ENCODE measurements at places on chromosomes 5 and 9.
A peak's percentile ranks its signal among the peaks of the same experiment; 100 is the strongest.

- DNase-seq: no peak
These were observed 853.7 kb downstream of the TAF11L14 start for GRCh38 chr5:18487928-18488480.

DNA sequence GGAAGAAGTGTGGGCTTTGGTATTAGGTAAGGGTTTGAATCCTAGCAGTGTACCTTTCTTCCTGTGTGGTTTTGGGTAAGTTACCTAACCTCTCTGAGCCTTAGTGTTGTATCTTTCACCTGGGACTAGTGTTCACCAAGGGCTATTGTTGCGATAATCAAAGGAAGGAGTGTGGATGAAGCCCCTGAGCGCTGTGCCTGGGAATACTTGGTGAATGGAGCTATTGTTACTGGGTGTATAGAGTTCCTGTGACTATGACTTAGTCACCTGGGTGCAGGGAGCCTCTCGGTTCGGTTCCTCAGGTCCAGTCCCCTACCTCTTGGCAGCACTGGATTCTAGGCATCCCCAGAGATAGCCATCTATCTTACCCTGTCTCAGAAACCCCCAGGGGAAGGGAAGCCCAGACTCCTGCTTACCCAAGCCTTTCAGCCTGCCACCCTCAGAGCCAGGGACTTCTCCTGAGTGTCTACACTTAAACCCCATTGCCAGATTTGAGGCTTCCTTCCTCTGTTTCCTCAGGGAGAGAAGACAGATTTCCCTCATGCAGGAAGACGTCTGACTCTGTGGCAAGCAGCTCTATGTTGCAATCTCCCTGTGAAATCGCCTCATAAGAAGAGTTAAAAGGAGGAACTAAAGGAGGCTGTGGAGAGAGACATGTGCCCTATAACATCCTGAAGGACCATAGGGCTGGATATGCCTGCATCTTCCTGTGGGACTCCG is 181.0 kb upstream of the PITX1 start:
- DNase-seq: peak; percentile 69

GRCh38 chr5:132647473-132647872 is 10.5 kb upstream of the IL13 start:
- no peak for DNase-seq

DNA sequence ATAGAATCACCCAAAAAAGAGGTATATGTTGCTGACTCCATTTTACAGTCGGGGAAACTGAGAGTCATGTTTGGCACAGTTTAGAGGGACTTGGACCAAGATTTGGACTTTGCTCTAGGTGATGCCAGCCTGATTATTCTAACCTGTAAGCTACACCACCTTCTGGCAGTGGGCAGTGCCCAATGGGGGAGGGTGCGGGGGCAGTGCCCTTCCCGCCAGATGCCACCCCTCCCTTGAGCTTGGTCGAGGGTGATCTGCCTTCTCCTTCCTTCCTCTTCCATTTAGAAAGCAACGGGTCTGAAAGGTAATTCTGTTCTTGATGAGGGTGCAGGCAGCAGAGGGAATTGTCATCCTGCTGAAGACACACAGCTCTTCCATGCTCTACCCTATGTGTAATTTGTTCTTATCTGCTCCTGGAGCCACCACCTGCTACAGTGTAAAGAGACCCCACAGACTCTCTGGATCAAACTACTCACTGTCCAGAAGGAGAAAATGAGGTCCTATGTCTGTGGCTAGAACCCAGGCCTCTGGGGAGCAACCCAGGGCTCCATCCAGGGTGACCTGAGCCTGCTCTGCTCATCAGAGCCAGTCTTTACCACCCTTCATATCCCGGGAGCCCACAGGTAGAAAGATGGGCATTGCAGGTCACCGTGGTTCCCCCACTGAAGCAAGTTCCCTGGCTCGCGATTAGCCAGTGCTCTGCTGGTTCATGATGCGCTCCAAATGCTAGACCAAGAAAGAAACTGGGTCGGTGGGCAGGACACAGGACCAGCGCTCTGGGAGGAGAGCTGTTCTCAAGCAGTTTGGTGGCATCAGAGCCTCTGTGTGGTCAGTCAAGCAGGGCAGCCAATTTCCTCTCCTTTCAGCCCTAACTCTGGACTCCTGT is 156.2 kb downstream of the RGS3 start:
- no peak for DNase-seq

All from fibroblast of pulmonary artery (primary cell).